ENCODE measurements at places on chromosomes 2 and 18.

DNA sequence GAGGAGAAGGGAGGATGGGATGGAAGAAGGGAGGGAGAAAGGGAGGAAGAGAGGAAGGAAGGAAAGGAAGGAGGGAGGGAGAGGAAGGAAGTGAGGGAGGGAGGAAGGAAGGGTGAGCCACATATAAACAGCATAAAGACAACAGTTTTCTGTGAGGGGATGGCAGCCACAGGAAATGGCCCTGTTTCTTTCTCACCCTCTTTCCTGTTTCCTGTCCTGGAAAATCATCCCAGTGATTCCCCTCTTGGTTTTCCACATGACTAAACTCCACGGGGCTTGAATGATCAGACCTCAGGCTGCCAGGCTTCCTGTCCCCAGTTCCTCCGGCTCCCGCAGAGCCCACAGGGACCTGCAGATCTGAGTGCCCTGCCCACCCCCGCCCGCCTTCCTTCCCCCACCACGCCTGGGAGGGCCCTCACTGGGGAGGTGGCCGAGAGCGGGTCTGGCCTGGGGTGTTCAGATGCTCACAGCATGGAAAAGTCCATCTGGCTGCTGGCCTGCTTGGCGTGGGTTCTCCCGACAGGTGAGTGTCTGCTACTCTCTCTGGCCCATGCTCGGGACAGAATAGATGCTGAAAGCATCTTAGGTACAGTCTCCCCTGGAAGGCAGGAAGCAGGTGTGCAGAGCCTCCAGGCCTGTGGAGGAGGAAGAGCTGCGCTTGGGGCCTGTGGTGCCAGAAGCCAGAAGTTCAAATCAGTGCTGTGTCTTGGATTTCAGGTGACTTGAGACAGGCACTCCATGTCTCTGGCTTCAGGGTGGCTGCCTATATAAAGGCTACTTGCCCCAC lies at the start of gene SIGLEC15:
SIGLEC15 (plus strand) TSS at position 418 of the 787 bp plus-strand sequence; CDS start at position 472, 54 bp downstream.
- DNase-seq: no peak

DNA sequence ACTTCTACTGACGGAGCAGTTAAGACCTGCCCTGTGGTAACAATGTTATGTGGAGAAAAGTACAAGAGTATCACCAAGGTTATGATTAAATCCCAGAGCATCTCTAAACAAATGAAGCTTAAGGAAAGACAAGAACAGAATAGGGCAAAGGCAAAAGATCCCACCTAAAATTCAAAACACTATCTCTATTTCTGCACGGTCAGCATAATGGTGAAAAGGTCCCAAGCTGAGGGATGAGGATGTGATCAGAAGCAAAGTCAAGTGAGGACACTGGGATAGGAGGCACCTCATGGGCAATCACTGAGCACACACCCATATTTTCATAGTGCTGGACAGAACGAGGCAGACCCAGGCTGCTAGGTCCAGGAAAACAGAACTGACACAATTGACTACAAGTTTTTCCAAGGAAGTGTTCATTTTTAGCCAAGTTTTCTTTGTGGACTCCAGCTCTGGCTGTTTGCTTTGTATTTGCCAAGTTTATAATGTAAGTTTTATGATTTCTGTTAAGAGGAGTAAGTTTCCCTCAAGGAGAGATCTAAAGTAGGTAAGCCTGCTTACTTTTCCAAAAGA lies 77.8 kb downstream of the NCKAP5 start:
- DNase-seq: no peak

- DNase-seq: no peak
These were observed 125.8 kb downstream of the CABLES1 start for GRCh38 chr18:23260926-23261590.

DNA sequence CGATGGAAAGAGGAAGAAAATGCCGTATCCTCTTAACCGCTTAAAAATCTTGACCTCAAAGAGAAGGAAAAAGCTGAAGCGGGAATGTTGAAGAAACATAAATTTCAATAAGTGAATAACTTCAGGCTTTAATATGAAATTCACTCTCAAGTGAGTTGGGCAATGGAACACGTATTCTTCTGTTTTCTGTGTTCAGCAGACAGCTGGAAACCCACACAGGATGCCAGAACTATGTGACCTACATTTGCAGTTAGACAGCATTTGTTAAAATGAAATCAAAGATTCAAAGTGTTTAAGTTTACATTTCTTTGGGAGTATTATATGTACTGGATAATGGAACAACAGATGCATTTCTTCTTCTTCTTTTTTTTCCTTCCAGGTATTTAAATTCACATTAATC lies 80.5 kb upstream of the SPATS2L start:
- no peak for DNase-seq

- DNase-seq: no peak
These were observed 40.8 kb downstream of the PAPOLG start for GRCh38 chr2:60796573-60797509.

DNA sequence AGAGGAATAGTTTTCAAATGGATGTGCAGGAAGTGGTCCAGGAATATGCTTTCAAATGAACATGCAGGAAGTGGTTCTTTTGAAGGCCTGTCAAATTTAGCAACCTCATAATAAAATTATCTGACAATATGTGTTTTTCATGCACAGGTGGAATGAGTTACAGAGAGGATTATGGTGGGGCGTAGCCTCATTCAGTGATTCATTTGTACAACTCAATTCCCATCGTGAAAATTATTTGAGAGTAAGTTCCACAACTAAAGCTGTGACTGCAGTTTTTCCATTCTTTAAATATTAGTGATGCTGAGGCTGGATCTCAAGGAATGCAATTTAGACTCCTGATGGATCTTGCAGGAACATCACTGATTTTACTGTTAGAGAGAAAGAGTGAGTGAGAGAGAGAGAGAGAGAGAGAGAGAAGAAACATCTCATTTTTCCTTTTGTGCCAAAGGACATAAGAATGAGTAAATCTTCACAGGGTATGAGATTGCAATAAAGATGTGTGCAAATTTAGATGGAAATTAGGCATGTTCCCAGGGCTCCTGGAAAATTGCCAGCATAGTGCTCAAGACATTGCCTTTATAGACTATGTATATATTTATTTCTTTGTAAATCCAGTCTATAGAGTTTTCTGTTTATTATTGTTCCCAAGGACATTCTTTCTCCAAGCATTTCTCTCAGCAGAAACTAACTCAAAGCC lies 394.9 kb upstream of the ZEB2 start:
- no peak for DNase-seq

GRCh38 chr2:209823484-209823883 lies 51.9 kb downstream of the UNC80 start:
- DNase-seq: no peak

GRCh38 chr18:48838921-48839818 lies 111.6 kb downstream of the SMAD7 start:
- peak; percentile 62 for DNase-seq

- DNase-seq: no peak
These were observed 10.0 kb downstream of the RNF144A start for GRCh38 chr2:6927186-6927585.

- DNase-seq: no peak
These were observed 579 bp upstream of the EMX1 start for GRCh38 chr2:72916743-72917137.

GRCh38 chr2:144466637-144467036 lies 53.3 kb downstream of the ZEB2 start:
- no peak for DNase-seq

GRCh38 chr2:59560769-59561168 lies 992.7 kb downstream of the BCL11A start:
- no peak for DNase-seq

DNA sequence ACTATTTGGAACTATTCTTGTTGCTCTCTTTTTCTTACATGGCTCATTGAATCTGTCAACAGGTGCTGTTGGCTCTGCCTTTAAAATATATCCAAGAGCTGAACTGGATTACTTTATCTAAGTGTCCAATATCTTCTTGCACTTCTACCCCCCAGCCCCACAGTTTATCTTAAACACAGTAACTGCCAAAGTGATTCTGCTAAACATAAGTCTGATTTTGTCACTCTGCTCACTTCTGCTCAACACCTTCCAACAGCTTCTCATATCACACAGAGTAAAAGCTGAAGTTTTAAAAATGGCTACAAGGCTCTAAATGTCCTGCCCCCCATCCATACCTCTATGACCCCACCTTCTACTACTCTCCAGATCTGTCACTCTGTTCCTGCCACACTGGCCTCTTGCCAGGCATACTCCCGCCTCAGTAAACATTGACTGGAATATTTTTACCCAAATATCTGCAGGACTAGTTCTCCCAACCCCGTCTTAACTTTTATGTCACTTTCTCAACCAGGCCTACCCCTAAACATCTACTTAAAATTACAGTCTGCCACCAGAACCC lies 130.7 kb downstream of the CCDC148 start:
- no peak for DNase-seq

- DNase-seq: no peak
These were observed 11.2 kb upstream of the SH3RF3 start for GRCh38 chr2:109117780-109118179.

Data from right cardiac atrium (tissue), 5 donors.